Left forelimb (tissue), 1 donor: ENCODE measurements at places on chromosomes 7 and 10.

GRCh38 chr7:152643979-152644559 is 31.9 kb downstream of the XRCC2 start:
- no peak for DNase-seq

GRCh38 chr10:62231371-62231770 is 37.3 kb downstream of the RTKN2 start:
- DNase-seq, result no peak

- no peak for DNase-seq
Observed at GRCh38 chr7:45715471-45716352, 141.5 kb downstream of the ADCY1 start.

DNA sequence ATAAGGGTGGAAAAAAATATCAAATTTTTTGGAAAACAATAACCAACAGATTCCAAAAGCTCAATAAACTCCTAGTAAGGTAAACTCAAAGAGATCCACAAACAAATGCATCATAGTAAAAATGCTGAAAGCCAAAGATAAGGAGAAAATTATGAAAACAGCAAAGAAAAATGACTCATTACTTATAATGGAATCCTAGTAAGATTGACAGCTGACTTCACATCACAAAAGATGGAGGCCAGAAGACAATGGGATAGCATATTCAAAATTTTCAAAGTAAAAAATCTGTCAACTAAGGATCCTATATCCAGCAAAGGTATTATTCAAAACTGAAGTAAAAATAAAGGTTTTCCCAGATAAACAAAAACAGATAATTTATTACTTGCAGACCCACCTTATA is 183.4 kb upstream of the VIPR2 start:
- DNase-seq, result no peak

DNA sequence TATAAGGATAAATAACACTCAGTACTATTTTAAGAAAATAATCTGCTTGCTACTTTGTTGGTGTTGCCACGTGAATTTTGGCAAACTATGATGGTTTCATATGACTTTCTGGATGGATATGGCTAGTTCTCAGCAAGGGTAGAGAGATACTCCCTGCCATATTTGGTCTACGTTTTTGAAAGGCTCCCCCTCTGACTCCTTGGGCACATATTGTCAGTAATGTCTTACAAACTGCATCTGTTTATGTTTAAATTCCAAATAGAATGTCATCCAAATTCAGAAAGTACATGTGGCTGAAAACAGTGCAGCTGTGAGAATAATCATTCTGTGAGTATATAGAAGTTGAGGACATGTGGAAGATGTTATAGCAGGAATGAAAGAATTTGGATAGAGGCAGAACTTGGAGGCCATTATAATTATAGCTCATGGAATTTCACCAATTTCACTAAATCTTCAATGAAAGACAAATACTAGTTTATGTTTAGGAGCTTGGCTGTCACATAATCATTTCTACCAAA is 107.8 kb downstream of the SRI start:
- DNase-seq, result no peak

GRCh38 chr7:40921589-40922315 is 781.1 kb downstream of the INHBA start:
- DNase-seq, result no peak

GRCh38 chr7:136845899-136846465 is 22.5 kb upstream of the CHRM2 start:
- no peak for DNase-seq

GRCh38 chr10:3468919-3469638 is 296.5 kb upstream of the PITRM1 start:
- DNase-seq, result peak; percentile 81

GRCh38 chr10:48317321-48317990 is 11.0 kb downstream of the MAPK8 start:
- no peak for DNase-seq

GRCh38 chr7:22858640-22859561 is 36.3 kb upstream of the TOMM7 start:
- DNase-seq, result no peak

- no peak for DNase-seq
Observed at GRCh38 chr10:98377001-98377400, 38.0 kb downstream of the PYROXD2 start.

DNA sequence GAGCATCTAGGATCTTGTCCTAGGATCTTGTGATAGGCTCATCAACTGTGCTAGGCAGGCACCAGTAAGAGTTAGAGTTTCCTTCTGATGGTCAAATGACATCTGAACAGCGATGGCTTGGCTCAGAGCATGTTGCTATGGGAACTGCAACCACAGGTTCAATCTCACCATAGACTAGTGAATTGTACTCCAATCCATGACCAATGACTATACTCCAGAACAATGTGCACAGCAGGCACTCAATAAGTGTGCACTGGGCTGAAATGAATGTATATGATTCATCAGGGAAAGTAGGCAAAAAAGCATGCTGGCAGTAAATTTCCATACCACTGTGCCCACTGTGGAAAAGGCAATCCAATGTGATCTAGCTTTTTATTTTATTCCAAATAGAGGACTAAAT is 163.6 kb upstream of the HPS1 start:
- no peak for DNase-seq

DNA sequence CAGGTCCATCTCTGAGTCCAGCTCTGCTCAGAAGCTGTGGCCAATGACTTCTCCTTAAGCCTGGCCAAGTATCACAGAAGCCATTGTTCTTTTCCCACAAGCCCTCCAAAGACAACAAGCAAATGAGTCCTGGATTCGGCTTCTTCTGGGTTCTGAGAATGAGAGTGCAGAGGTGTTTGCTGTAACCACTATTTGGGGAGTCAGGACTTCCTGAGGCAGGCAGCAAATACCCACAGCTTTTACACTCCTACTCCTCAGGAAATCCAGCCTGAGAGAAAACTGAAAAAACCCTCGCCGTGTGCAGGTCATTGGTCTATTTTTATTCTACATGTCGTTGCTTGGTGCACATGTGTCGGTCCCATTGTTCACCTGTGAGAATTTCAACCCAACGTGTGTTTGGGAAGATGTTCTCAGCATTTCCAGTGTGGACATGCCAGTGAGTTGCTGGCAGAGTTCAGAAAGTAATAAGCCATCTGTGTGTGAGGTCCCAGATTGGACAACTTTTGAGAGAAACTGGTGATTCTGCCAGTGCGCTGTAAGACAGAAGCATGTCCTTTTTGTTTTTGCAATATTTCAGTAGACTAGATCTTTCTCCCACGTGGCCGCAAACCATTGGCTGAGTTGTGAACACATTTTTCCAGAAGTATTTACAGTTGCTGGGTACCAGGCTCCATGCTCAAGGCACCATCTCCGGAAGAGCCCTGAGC is 121.6 kb upstream of the LYZL2 start:
- DNase-seq, result no peak

DNA sequence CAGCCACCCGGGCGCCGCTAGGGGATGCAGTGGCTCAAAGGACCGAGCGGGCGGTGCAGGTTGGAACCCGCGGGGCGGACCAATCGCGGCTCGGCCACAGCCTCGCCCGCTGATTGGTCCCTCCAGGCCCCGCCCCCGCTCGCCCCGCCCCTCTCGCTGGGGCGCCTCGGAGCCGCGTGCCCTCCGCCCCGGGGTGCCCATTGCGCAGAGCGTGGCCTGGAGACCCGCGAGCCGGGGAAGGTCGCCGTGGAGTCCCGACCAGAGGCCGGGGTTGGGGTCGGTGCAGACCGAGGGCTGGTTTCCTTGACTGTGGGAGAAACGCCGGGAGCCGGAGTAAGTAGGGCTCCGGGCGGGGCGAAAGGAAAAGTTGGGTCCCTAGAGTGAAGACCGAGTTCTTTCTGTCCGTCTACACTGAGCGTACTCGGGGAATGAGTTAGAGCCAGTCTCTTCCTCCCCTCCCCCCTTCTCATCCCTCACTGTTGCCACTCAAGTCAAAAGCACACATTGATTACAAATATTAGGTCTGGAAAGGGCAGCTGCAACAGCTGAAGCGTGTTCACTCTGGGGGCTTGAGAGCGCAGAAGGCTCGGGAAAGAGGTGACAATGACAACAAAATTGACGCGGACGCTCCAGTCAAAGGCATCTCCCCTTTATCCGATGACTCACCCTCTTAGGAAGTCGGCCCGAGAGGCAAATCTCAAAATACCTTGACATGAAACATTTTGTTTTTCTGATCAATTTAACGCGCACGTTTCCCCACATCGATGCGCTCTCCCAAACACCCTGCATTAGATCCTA is 843 bp upstream of the GATA3 start:
- DNase-seq, result peak; percentile 86

- DNase-seq, result no peak
Observed at GRCh38 chr7:137296576-137296975, 47.0 kb downstream of the PTN start.

DNA sequence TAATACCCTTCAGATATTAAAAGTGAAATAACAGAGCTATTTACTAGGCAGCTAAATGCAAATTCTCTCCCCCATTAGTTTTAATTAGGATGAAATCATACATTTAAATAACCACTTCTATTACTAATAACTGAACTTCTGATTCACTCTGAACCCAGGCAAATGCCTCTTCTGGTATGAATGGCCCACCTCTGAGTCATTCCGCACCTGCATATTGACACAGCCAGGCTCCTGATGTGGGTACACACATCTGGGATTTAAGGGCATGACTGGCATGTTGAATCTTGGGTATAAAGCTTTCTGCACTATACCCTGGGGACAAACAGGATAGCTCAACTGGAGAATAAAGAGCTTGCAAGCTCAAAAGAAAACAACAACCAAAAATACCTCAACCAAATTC is 140.9 kb downstream of the AUTS2 start:
- DNase-seq, result no peak

DNA sequence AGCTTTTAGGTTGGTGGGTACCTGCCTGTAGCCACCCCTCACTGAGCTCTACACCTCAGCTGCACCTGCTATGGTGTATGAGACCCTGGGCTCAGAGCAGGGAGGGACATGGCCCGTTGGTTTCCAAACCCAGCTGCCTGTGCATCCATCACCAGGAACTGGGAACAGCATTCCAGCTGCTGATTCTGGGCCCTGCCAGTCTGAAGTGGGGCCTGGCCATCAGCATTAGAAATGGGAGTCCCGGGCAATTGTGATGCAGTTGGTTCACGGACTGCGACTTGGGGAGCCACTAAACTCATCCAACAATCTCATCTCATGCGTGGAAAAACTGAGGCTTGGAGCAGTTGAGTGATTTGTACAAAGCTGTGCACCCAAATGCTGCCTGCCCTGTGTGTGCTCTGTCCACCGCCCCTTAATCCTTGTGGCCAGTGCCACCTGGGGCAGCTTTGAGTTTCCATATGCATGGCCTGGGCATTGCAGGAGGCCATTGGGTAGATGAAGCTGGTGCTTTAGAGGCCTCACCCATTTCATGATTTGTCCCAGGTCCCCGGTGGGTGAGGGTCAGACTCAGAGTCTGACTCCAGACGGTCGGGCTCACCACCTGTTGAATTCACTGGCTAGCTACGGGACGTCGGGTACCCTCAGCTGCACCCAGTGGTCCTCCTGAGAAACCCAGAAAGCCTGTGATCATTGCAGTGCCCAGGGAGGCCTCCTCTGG is 109.0 kb upstream of the SHH start:
- peak; percentile 31 for DNase-seq

DNA sequence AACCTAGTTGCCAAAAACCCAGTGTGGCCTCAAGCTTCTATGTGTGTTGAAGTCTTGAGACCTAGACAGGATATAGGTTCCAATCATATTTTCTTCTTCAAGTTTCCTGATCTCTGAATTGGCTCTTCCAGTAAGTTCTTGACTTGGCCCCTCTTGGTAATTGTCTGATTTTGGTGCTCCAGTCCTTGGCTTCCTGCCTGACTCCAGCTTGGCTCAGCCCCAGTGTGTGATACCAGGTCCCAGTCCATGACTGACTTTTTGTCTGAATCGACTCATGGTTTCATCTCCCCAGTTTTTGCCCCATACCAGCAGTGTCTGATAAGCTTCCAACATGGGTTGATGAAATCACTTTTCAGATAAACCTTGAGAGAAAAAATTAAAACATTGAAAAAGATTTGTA is 72.3 kb downstream of the FAS start:
- DNase-seq, result no peak

- DNase-seq, result peak; percentile 41
Observed at GRCh38 chr10:112797197-112797596, 152.8 kb upstream of the TCF7L2 start.

- no peak for DNase-seq
Observed at GRCh38 chr10:36248304-36248981, 606.3 kb upstream of the FZD8 start.

DNA sequence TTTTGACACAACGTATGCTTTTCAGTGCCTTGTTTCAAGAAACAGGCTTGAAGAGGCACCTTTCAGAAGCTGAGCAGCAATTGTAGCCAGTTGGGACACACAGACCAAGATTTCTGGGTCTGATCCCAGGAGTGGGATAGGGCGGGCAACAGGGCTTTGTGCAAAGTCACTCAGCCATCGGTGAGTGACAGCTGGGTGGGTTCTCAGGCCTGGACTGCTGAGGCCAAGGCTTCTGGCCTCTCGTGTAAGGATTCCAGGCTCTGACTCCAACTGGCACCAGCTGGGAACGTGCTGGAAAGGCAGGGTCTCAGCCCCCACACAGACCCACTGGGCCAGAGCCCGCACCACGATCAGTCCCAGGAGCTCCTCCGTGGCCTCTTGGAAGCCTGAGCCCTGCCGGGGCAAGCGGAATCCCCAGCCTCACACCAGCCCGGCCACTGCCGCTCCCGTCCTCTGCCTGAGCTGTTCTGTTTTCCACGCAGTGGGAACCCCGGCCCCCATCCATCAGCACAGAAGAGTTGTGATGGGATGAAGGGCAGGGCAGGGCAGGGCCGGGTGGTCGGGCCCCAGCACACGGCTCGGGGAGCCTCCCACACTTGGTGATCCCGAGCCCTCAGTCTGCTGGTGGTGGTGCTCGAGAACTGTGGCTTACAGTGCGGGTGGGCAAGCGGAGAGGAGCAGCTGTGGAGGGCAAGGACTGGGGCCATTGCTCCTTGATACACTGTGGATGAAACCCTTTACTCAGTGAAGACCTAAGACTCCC is 46.8 kb downstream of the VIPR2 start:
- DNase-seq, result no peak

DNA sequence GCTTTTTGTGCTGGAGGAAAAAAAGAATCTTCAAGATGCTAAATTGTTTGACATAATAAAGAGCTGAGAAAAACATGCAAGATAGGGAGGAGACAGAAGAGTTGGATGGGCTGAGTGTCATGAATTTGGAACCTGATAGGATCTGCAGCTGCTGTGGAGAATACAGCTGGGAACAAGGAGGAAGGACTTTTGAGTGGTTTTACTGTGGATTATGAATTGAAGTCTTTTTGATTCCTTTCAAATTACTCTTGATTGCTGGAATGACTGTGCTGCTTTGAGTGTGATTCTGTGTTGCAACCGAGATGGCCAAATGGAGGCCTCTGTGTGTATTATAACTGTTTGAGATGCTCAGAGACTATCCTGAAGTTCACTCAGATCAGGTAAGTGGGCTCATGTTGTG is 4.0 kb downstream of the EFCAB10 start:
- DNase-seq, result no peak
